CD4-positive, alpha-beta T cell (primary cell): ENCODE measurements at places on chromosomes 5 and 9.
A peak's percentile ranks its signal among the peaks of the same experiment; 100 is the strongest.

DNA sequence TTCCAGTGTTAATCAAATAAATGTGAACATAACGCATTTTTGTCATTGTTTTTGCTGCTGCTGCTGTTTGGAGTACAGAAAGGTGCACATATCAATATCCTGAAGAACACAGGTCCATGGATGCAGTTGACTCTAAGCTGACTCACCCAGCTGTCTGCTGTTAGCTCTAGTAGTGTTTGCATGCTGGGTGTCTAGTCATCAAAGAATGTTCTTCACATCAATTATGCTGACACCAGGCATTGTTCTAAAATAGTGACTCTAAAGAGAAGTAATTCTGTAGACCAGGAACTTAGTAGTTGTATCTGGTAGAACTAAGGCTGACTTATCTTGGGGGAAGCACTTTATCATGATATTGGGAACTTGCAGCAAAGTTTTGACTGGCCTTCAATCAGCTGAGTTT, 55.7 kb upstream of the DPYSL3 start:
- no peak for DNase-seq

- no peak for DNase-seq
Observed at GRCh38 chr5:135008981-135009735, 24.9 kb downstream of the PITX1 start.

- no peak for DNase-seq
Observed at GRCh38 chr5:124630767-124631704, 115.4 kb downstream of the ZNF608 start.

DNA sequence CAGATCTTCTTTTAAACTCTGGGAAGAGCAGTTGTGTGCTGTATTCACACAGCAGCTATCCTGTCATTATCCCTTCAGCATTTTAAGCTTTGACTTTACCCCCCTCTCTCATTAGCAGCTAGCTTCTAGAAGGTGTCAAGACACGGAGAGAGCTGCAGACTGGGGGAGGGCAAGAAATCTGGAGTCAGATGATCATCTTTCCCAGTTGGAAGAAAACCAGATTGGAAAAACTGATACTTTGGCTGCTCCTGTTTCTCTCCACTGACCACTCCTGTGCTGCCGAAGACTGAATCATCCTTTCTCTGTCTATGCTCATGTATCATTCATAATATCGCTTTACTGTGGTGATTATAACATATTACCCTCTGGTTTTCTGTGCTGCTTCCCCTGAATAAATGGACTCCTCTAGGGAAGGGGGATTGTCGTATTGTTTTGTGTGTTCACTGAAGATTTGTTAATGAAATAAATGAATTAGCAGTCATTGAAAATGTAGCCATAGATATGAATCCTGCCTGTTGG, 75.1 kb downstream of the SH3GL2 start:
- no peak for DNase-seq

DNA sequence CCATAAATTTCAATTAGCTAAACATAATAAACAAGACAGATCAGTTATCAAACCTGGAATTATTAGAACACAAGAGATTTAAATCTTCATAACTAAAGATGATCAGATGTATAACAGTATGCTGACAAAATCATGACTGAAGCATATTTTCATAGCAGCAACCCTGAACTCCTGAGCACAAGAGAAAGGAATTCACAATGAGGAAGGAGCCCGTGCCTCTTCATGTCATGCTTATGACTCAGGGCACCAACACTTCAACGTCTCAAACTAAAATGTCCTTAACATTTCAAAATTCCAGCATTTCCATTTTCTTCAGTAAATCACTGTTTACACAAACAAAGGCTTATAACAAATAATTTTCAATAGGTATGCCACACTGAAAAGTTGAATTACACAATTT, 6.7 kb downstream of the AP3B1 start:
- DNase-seq = peak; percentile 20

- peak; percentile 66 for DNase-seq
Observed at GRCh38 chr5:134289509-134290113, 63.7 kb upstream of the PPP2CA start.

GRCh38 chr5:61667525-61668218, 335.6 kb downstream of the ZSWIM6 start:
- no peak for DNase-seq

DNA sequence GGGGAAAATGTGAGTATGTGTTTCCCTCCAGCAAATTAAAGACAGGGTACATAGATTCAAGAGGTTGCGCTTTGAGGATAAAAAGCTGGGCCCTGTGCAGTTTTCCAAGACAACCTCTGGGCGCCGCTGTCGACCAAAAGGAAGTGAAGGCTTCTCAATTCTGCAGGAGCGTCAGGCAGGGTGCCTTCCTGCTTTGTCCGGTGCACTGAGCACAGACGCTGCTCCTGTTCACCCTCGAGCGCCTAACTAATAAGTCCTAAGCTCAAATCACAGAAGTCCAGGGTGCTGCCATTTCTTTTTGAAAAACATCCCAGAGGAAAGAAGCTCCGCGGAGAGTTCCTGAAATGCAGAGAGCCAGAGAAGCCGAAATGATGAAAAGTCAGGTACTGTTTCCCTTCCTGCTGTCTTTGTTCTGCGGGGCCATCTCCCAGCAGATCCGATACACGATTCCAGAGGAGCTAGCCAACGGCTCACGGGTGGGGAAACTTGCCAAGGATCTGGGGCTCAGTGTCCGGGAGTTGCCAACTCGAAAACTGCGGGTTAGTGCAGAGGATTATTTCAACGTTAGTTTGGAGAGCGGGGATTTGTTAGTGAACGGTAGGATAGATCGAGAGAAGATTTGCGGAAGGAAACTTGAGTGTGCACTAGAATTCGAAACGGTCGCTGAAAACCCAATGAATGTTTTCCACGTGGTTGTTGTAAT, at the start of gene PCDHGB1:
Gene PCDHGB1, plus strand, starts transcription at position 183 of the 703 bp plus-strand sequence. Its CDS starts 162 bp downstream, at position 345.
- DNase-seq = peak; percentile 48

- peak; percentile 69 for DNase-seq
Observed at GRCh38 chr9:127199001-127199791, 65.4 kb upstream of the GARNL3 start.

DNA sequence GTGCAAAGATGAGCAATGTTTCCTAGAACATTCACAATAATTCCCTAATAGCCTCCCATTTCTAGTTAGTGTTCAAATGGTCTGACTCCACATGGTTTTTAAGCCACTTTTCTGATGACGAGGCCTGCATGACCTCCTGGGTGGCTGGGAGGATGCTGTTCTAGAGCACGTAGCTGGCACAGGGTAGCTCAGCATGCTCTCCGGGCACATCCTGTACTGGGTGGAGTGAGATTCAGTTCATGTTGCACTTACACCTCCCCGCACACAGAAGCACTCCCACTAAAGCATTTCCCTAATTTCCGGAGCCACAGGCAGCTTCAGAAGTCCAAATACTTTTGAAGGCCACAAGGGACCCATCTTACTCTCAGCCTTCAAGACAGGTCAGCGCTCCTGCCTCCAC, 159.8 kb upstream of the LHFPL2 start:
- DNase-seq = no peak

- no peak for DNase-seq
Observed at GRCh38 chr9:80883826-80884579, 805.3 kb downstream of the TLE1 start.

DNA sequence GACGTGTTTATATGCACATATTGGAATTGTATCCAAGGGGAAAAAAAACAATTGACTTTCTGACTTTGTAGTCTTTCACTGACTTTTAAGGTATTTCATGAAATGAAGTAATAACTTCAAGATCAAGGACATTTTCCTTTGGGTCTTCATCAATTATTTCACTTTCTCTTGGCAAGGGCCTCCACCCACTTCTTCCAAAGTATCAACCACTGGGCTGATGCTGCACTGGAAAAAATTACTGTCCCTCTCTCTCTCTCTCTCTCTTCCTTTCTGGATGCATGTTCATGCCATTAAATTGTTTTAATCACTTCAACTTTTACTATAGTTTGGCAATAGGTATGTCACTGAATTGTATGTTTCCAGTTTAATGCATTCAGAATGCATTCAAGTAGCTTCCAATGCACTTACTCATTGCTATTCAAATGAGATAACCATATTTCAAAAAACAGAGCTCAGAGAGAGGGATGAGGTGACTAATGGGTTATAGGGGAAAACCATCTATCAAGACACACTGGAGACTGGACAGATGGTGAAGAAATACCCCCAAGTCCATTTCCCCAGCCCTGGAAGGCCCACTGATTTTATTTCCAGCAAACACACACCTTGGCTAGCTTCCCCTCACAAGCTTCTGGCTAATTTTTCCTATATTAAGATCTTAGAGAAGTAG, 585.3 kb downstream of the EBF1 start:
- no peak for DNase-seq

GRCh38 chr9:81598123-81598497, 91.2 kb downstream of the TLE1 start:
- DNase-seq = no peak

DNA sequence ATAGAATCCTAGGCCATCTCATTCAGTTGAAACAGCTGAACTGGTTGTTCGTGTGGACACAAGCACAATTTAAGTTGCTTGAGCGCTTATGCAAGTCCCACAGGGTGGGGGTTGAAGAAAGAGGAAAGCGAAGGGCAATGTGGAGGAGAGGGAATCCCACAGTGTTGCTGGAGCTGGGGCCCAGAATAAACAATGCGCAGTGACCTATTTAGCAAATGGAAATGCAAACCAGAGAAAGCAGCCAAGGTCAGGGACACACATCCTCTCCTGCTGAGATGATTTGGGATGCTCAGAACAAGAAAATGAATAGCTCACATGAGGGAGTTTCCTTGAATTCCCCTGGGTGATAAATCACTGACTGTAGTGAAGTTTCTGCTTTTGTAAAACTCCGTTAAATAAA, 838.3 kb downstream of the TLE4 start:
- DNase-seq = no peak

- DNase-seq = no peak
Observed at GRCh38 chr5:100479079-100479688, 56.0 kb upstream of the FAM174A start.

DNA sequence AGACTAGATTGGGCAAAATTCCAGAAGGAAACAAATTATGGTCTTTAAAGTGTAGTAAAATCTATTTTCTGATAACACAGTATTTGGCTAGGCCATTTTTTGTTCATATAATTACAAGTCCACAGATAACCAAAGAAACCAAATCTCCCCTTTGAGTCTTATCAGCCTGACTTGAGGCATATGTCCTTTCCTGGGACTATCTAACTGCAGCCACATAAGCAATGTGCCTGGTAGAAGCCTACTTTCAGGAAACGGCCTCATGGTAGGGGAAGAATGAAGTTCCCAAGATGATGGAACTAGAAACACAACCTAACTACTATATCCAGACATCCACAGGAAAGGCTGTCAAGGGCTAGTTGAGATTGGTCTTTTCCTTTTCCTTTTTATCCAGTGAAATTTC, 130.0 kb downstream of the PIK3R1 start:
- DNase-seq = no peak

DNA sequence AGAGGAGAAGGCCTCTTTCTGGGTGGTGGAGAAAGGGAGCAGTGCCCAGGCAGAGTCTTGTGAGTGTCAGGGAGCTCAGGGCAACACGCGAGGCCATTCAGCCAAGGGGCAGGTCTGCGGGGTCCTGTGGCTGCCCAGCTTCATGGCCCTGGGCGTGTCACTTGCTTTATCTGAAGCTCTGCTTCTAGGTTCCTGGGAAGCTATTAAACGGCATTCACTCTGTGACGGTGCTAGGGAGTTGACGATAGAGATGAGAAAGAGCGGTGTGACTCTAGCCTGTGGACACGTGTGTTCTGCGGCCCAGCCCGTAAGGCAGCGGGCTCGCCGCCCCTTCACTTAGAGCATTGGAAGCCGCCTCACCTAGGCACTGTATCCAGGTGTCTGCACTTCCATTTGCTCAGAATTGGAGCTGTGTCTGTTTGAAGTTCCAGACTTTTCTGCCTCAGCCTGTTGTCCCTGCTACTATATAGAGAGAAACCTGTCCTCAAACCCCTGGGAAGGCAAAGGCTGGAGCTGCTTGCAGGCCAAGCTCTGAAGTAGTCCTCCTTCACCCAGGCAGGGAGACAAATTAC, 88.3 kb downstream of the PHF2 start:
- no peak for DNase-seq

GRCh38 chr9:109274884-109275730, 45.8 kb downstream of the EPB41L4B start:
- DNase-seq = no peak

- DNase-seq = peak; percentile 80
Observed at GRCh38 chr9:137046088-137046787, at the start of gene NPDC1. NPDC1 (minus strand) TSS chr9:137046177; CDS start chr9:137045989, 188 bp downstream.

- DNase-seq = no peak
Observed at GRCh38 chr9:5089737-5090136, 95.7 kb downstream of the INSL6 start.

DNA sequence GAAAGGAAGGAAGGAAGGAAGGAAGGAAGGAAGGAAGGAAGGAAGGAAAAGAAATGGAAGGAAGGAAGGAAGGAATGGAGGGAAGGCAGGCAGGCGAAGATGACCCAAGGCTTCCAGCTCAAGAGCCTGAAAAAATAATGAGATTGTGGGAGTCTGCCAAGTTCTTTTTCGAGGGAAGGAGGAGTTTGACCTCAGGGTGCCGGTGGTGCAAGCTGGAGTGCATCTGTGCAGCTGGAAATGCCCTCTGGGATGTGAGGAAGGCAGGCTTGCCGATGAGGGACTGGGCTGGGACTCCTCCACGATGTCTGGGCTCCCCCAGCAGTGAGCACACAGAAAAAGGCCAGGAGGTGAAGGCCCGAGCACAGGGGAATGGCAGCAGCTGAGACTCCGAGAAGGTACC, 154.9 kb upstream of the DAPK1 start:
- DNase-seq = no peak

DNA sequence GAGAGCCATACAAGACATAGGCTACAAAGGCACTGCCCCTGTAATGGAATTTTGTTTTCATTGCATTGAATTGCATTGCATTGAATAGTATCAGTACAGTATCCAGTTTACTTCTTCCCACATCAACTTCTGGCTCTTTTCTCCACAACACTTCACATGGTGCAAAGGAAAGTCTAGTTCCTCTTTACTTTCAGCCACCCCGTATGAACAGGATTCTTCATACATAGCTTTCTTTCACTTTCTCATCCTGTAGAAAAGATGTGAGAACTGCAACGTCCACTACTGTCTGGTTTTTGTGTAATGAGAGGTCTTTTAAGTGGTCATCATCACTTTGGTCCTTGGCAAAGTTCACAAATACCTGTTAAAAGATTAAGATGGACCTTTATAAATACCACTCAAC, 20.2 kb downstream of the NIPSNAP3B start:
- DNase-seq = no peak

DNA sequence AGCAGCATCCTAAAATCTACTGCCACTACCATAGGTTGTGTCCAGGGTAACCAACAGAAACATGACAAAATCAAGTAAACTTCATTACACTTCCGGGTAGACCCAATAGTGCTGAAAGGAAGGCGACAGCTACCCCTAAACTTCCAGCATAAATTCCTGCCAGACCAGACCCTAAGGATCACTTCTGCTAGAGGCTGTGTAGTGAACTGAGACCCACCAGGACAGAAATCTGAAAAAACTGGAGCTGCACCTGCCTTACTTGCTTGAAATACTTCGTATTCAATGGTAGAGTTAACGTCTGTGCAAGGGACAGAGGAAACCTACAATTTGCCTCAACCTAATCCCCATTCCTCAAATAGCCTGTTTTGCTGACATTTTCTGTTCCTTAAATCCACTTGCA, 1.0 kb upstream of the SECISBP2 start:
- no peak for DNase-seq

- DNase-seq = no peak
Observed at GRCh38 chr5:26674846-26675245, 363.5 kb downstream of the CDH9 start.
